ENCODE measurements at places on chromosomes 11 and 22. TPM values are rescaled to one million over a fixed set of nuclear protein-coding genes. Genes with fewer than 3 reads are reported as not detected.
A peak's percentile ranks its signal among the peaks of the same experiment; 100 is the strongest.

VPREB1 gene
- total RNA-seq = not detected

THY1 gene
- total RNA-seq = 376 TPM

- no peak for DNase-seq
These were observed 30.6 kb downstream of the IGHMBP2 start for GRCh38 chr11:68934321-68934645.

- no peak for DNase-seq
These were observed 27.1 kb upstream of the WNT11 start for GRCh38 chr11:76233196-76233921.

ALG12 gene
- total RNA-seq = 26.5 TPM

DNA sequence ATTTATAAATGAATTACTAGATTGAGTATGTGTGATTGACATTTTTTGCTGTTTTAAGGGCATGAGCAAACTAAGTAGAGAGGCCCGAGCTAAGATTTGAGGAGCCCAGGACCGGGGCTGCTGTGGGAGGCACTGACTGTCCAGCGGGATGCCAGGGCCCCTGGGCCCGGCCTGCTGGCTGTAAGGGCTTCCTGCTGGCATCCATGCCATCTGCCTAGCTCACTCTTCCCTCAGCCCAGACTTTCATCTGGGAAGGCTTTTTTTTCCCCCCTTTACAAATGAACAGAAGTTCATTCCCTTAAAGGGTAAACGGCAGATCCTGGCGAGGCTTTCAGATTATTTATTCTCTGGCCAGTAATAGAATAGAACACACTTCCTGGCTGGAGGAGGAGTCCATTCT, 16.0 kb upstream of the TP53I11 start:
- DNase-seq = no peak

DNA sequence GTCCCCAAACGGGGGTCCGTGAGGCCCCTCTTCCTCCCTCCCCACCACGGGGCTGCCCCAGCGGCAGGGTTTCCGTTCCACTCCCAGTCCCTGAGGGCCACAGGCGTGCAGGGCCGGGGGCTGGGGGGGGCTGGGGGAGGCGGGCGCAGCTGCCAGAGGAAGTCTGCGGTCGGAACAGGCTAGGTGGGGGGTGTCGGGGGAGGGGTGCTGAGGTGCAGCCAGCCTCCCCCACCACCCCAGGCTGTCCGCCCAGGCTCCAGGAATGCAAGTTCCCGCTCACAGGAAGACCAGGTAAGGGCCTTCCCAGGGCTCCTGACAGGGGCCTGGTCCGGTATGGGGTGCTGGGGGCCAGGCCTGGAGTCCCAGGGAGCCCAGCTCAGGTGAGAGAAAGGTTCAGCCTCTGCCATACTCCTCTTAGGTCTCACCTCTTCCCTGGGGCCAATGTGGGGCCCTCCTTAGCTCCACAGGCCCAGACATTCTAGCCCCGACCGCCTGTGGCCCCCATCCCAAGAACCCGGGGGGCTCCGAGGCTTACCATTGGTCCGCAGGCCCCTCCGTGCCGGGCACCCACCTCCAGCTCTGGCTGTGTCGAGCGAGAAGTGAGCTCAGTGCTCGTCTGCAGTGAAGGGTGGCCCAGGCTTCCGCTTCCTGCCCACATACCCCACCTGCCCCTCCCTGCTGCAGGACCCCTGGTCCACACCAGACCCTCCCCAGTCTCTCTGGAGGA, at the start of gene PTPRCAP:
Gene PTPRCAP (minus strand): TSS at position 601 of the 727 bp plus-strand sequence. CDS start 63 bp downstream, at position 538.
- DNase-seq = peak; percentile 57

DNA sequence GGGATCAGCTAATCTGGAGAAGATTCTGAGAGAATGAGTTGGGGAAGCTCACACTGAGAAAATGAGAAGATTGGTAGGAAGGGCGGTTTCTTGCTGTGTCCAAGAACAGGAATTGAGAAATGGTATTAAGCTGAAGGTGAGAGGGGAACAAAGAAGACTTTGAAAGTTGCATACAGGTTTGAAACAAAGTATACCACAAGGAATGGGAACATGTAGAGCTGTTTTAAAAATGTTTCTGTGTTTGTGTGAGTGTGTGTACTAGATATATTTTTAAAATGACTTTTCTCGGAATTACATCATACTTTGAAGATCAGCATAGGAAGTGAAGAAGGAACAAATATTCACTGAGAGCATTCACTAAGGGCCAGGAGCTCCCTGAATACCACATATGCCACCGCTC, 24.4 kb upstream of the IZUMO1R start:
- DNase-seq = no peak

DNA sequence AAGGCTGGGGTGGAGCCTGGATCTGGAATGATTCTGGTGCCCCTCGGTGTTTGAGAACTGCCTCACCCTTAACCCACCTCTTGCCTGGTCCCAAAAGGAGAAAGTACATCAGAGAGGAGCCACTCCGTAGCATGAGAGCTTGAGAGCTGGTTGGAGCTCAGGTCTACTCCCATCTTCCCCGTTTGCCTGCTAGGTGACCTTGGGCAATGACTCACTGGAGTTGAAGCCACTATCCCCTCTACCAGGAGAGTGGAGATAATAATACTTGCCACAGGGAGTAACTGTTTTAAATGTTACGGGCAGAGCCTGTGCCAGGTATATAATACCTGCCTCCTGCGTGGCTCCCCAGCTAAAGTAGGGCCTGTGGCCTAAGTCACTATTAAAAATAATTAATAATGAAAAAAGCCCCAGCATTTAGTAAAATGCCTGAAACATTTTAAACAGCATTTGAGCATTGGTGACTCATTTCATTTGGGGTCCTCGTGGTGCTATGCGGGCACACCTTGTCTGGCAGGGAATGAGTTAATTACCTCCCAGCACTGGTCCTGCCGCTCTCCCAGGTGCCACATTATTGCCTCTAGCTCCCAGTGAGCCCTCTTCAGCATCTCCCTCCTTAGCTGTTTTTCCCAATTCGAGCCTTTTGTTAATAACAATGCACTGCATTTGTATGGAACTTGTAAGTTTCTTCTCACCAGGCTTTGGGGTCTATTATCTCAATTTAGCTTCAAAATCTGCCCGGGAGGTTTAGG, 22.5 kb downstream of the CYTH4 start:
- DNase-seq = no peak

GRCh38 chr11:46267930-46268329, 9.5 kb upstream of the CREB3L1 start:
- no peak for DNase-seq

DNA sequence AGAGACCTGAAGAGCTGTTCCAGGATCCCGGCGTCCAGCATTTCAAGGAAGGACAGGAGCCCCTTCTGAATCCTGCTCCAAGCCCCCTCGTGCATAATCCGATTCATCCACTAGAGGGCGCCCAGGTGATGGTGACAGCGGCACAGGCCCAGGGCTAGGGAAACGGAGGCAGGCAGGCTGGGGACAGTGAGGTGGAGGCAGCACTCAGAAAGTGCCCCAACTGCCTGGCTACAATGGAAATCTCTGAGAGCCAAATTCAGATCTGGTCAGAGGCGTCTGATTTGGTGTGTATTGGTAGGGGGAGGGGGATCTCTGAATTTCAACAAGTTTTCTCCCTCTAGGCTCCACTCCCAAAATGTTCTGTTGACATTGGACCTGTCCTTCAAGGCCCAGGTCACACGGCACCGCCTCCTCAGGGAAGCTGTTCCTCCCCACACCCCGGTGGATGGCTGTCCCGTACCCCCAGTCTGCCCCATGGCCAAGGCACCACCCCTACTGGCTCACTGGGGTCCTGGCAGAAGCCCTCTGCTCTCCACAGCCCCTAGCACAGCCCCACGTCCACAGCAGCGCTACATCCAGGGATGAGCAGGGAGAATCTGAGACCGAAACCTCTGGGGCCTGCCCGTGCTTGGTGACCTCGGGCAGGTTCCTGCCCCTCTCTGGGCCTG, 142.9 kb downstream of the CRYBB2 start:
- DNase-seq = peak; percentile 84

DNA sequence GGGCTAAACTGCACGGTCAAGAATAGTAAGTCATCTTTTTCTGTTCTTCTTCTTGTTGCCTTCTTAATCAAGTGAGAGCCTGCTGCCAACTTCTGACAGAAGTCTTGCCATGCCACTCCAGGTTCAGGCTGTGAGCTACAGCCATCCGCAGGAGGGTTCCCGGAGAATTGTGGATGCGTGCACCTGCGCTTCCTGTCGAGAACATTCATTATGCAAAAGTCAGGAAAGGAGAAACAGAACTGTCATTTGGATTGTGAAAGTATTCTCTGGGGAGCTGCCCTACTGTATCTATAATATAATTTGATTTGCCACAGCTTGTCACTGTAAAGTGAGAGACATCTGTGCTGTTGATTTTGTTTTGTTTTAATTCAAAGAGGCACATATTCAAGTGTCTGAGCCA, 12.3 kb downstream of the IL17RA start:
- DNase-seq = no peak

DNA sequence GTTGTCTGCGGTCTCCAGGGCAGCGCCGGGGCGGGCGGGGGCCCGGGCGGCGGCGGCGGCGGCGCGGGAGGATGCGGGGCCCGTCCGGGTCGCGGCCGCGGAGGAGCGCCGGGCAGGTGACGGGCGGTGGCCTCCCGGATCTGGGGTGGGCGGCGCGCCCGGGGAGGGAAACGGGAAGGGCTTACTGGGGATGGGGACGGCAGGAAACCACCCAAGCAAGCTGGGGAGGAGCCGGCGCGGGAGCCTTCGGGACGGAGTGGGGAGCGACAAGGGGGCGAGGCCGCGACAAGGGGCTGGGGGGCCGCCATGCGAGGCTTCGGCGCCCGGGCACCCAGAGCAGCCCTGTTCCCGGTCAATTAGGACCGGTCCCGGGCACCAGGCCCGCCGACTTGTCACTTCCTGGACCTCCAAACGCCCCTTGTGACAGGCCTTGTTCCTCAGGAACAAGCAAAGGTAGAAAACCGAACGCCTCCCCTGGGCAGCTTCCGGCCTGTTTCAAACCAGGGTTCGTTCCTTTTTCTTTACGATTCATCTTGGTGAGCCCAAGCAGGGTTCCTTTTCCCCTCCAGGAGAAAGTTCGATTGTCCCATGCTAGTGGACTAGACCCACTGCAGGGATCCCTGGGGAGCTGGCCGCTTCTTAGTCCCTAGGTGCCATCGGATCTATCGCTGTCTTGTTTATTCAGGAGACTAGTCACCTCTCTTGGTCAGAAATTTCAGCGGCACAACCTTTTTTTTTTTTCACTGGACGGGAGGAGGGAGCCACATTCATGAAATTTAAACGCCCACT, 492 bp downstream of the JHY start:
- DNase-seq = no peak

DNA sequence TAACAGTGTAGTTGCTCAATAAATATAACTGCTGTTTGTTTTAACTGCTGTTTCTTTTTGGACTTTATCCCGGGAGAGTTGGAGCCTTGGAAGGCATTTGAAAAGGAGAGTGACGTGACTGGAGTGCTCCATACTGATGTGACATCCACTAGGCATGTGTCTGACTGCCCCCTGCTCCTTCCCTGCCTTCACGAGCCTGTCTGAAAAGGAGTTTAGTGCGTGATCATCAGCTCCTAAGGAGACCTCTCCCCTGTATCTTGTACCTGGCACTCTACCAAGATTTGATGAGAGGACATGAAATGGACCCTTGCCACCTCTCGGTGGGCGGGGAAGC, 22.9 kb downstream of the ZBTB16 start:
- DNase-seq = no peak
